Nucleus accumbens (tissue), 56 donors: ENCODE measurements at places on chromosomes 3 and 15.

DNA sequence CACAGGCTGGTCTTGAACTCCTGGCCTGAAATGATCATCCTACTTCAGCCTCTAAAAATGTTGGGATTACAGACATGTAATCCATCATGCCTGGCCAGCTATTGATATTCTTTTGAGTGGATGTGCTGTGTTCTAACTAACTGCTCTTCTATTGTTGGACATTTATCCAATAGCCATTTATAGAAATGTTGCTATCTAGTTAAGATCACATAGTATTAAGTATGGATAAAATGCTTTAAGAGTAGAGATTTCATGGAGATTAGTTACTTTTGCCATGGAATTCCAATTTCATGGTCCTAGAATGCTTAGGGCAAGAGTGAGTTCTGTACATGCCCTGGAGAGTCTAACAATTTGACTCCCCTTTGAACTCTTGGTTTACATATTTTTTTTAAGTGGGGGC is 10.9 kb downstream of the FAM81A start:
- DNase-seq = no peak

- no peak for DNase-seq
Measured at GRCh38 chr3:188943591-188943990, 228.2 kb upstream of the TPRG1 start.

GRCh38 chr3:111769110-111769991 is 89.7 kb upstream of the PHLDB2 start:
- DNase-seq = no peak

DNA sequence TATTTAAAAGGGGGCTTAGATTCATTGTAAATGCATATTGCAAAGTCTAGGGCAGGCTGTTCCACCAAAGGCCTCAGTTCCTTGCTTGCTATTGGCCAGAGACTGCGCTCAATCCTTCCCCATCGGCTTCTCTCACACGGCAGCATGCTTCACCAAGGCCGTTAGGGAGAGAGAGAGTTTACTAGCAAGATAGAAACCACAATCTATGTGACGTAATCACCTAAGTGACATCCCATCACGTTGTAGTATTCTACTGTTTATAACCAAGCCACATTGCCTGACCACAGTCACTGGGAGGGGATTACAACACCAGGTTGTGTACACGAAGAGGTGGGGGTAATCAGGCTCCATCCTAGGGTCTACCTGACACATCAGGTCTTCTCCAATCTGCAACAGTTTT is 16.0 kb upstream of the NPAP1 start:
- no peak for DNase-seq

DNA sequence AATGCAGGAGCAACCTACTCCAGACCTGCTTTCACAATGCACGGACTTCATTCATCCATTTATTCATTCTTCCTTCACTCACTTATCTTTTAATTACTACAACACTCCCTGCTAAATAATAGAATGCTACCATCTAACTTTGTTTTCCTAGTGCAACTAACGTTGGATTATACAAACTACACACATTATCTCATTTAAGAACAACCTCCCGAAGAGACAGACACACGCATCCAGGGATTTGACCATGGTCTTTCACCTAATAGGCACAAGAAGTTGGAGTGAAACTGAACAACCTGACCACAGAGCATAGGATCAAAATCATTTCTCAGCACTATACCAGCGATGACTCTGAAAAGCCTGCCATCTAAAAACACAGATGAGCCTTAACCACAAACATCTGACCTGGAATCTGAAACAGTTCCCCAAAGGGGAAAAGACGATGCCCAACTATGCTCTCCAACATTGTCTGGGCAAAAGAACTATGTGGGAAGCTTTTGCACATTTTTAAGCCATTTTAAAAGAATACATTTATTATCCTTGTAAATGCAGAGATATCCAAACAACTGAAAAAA is 21.0 kb downstream of the ZNF385D start:
- no peak for DNase-seq

DNA sequence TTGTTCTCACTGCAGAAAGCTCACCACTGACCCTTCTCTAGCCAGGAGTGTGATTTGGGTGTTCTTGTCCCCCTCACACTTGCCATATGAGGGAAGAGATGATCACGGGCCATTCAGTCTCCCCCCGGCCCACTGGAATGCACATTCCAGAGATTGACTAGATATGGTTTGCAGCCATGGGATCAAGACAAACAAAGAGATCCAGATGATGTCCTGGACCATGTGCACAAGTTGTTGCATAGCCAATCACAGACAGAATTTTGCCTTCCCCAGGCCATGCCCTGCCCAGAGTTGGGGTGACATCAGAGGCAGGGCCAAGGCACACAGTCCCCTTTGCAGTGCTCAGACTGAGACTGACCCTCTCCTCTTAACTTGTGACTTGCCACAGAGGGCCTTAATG is 14.8 kb downstream of the MUC13 start:
- no peak for DNase-seq

GRCh38 chr3:119649761-119650160 is 10.6 kb downstream of the POPDC2 start:
- no peak for DNase-seq

GRCh38 chr3:71600646-71601288 is 17.2 kb upstream of the FOXP1 start:
- DNase-seq = no peak
